HuH-7 (cell line): ENCODE measurements at places on chromosomes 2 and 18.
A peak's percentile ranks its signal among the peaks of the same experiment; 100 is the strongest.

GRCh38 chr18:1657876-1658275 is 753.2 kb downstream of the ADCYAP1 start:
- DNase-seq: no peak

- DNase-seq: no peak
These were observed 14.0 kb upstream of the HRH4 start for GRCh38 chr18:24446453-24446852.

GRCh38 chr2:180411661-180412060 is 404.6 kb upstream of the CWC22 start:
- DNase-seq: peak; percentile 8

DNA sequence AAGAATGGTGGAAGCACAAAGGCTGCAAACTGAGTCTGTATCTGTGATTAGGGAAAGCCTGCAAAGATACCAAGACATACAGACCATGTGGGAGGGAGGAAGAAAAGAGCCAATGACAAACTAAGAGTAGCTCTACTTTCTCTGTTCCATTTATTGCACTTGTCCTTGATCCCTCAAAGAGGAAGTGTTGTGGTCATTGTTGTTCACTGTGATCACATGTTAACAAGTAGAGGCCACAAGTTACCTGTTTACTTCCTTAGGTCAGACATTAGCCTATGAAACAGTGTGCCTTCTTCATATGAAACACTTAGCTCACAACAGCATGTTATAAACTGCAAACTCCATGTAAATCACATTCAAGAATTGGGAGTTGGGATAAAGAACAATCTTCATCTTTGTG is 32.6 kb downstream of the MAP2 start:
- no peak for DNase-seq

GRCh38 chr18:80179857-80180558 is 67.3 kb downstream of the PARD6G start:
- no peak for DNase-seq

DNA sequence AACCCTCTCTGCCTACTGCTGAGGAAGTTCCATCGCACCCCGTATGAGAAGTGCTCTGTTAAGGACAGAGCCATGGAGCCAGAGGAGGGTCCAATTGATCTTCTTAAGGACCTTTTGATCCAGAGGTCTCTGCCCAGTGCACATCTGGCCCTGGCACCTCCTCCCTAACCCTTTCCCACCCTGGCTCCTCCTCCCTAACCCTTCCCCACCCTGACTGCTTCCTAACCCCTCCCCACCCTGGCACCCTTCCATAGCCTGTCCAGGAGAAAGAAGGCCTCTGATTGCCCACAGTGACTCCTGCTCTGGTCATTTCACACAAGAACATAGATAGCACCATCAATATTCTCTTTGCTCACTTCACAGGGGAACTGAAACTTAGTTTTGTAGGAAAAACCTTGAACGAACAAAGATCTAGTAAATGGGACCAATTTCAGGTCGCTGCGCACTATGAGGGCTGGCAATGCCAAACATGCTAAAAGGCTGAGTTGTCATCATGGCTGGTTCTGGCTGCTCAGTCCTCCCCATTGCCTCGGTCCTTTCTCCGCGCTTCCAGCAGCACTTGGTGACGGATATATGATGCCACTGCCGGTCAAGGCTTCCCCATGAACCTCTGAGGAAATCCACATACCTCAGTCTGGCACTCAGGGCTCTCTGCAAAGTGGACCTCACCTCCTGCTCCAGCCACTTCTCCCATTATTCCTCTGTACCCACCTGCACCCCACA is 49.2 kb downstream of the PKDCC start:
- DNase-seq: no peak

DNA sequence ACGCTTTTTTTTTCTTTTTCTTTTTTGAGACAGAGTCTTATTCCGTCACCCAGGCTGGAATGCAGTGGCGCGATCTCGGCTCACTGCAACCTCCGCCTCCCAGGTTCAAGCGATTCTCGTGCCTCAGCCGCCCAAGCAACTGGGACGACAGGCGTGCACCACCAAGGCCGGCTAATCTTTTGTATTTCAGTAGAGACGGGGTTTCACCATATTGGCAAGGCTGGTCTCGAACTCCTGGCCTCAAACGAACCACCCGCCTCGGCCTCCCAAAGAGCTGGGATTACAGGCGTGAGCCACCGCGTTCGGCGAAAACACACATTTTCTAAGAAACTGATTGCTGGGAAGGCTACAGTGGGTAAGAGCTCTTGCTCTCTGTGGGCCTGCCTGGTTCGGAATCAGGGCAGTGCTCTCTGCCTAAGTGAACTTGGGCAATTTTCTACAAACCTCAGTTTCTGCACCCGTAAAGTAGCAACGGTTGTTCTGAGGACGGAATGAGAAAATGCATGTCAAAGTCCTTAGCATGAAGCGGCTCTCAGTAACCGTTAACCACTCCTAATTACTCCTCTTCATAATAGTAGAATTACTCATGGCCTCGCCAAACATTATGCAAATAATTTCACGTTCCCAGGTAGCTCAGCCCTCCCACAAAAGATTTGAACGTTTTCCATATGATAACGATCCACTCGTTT is 1.0 kb upstream of the PMAIP1 start:
- DNase-seq: no peak

- DNase-seq: no peak
These were observed 9.0 kb downstream of the MALL start for GRCh38 chr2:110106642-110107041.

- no peak for DNase-seq
These were observed 262.0 kb upstream of the RASGRP3 start for GRCh38 chr2:33214436-33214835.

DNA sequence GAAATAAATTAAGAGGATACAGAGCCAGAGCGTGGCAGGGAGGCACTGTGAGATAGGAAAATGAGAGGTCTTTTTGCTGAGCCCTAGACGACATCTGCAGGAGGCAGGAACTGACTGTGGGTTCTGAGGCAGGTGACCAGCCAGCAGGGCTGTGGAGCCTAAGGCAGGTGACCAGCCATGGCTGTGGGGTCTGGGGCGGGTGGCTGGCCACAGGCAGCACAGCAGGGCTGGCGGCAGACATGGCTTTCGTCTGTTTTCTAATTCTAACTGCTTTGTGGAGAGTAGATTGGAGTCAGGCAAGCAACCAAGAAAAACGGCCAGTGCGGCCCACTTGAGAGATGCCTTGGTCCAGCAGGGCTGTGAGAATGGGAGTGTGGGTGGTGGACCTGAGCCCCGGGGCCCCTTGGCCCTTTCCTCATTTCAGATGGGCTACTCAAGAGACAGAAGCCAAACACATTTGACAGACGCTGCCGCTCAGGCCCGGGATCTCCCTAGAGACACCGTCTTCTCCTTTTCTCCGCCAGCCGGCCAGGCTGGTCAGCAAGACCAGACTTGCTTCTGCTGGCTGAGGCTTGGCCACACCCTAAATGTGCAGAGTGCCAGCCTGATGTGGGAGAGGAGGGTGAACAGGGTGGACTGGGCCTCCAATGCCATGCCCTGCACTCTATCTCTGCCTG is 19.7 kb upstream of the GNAL start:
- DNase-seq: no peak
